ENCODE measurements at places on chromosomes 6 and 20.

DNA sequence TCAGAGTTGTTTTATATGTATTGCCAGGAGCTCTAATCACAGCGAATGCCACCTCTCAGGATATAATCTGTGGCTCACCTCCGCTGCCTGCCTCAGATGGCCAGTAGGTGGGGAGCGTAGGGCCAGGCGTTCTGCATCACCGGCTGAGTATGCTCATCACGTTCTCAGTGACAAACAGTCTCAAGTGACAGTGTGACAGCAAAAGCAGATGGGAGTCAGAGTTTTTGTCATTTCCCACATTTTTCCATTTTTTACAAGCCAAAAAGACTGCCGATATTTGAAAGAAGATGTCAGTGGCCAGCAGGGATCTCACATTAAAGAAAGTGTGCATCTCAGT, 208.7 kb downstream of the ALDH8A1 start:
- DNase-seq, result no peak

DNA sequence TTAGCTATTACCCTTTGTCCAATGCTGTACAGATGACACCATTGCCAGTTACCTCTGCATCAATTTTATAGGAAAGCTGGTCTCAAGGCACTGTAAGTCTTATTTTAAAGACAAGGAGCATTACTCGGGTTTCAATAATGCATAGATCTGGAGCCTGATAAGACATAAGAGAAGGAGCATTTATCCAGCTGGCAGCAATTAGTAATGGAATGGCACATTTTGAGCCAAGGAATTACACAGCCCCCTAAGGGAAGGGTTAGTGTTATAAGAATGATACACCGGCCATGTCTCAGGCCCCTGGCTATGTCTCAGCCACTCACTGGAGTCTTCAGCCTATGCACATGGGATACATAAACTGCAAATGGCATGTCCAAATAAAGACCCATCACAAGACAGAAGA, 23.1 kb upstream of the TMEM242 start:
- DNase-seq, result no peak

DNA sequence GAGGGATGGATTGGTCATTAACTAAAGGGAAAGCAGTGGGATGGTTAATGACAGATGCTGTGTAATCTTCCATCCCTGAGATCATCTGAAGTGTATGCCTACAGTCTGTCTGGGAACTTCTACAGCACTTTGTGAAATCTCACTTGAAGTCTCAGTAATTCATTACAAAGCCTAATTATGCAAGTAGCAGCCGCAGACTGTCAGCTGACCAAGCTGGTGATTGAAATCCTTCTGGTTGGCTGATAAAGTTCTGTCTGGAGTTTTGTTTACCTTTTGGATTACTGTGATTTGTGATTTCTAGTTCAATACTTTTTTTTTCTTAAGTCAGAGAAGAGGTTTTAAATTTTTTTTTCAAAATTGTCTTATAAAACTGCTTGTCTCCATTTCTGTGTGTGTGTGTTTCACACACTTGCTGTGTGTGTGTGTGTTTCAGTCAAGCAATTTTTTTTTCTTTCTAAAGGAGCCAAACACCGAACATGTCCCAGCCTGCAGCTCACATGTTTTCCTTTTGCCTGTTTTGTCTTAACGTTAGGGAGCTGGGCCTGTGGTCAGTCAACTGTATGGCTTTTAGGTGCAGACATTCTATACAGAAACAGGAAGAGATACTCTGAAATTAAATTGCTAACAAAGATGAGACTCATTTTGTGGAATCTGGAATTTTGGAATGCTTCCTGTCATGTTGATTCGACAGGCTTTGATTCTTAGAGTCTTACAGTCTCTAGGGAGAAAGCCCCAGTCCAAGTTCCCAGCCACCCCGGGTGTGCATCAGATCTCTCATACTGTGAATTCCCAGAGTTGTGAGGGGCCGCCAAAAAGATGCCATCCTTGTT, 28.5 kb upstream of the ADGRF4 start:
- DNase-seq, result no peak

DNA sequence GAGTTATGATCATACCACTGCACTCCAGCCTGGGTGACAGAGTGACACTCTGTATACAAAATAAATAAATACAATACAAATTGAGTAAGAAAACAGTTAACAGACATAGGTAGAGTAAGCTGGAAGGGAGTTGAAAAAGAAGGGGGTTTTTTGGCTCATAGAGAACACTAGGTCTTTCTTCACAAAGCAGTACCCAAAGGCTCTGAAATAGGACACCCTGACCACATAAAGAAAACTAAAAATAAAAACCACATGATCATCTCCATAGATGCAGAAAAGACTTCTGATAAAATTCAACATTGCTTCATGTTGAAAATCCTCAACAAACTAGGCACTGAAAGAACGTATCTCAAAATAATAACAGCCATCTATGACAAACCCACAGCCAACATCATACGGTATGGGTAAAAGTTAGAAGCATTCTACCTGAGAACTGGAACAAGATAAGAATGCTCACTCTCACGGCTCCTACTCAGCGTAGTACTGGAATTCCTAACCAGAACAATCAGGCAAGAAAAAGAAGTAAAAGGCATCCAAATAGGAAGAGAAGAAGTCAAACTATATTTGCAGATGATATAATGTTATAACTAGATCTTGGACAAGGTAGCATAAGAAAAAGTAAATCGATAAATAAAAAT, 48.6 kb downstream of the TOMM6 start:
- DNase-seq, result no peak

DNA sequence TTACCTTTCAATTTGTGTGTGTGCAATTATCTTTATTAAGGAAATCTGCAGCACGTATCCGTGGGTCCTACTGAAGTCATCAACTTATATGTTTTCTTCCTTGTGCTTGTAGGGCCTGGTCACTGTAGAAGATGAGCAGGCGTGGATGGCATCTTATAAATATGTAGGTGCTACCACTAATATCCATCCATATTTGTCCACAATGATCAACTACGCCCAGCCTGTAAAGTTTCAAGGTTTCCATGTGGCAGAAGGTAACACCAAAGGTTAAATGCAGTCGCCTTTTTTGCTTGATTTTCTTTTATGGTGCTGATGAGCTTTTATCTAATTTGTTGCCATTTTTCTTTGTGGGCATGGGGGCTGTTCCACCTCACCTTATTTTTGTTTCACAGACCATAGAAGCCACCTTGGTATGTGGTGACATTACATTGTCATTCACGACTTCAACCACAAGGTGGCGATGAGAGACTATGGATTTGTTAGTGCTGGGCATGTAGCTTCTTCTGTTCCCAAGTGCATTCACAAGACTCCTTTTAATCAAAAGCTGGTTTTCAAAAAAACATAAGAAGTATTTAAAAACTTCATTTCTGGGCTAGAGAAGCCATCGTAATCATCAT, 106.5 kb upstream of the LAMP5 start:
- peak; percentile 71 for DNase-seq

DNA sequence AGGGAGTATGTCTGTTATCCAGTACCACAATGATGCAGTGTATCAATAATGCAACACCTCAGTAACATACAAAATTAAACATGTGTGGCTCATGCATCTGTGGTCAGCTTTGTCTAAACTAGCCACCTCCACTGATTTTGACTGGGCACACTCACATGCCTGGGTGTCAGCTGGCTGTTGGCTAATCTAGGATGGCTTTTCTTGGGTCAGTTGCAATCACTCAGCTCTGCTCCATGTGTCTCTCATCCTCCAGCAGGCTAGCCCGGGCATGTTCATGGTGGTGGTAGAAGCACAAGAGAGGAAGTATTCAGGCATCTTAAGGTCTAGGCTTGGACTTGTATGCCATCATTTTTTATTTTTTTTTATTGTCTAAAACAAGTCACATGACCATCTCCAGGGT, 59.3 kb upstream of the JAG1 start:
- no peak for DNase-seq
